M059J (cell line): ENCODE measurements at places on chromosomes 3 and 15.

DNA sequence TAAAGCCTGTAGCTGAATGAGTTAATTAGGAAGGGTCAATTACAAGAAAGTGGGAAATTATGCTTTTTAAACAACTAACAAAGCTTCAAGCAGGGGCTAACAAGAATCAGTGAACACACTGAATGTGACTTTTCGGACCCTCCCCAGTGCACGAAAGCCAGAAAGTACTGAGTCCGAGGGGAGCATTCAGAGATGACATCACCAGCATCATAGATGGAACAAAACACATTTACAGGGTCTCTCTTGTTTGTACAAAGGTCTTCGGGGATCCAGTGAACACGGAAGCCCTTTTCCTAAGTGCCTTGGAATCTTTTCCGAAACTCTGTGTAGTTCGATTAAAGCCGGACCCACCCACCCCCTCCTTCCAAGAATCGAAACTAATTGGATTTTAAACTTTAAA, 829 bp downstream of the DCP1A start:
- peak; percentile 10 for DNase-seq

DNA sequence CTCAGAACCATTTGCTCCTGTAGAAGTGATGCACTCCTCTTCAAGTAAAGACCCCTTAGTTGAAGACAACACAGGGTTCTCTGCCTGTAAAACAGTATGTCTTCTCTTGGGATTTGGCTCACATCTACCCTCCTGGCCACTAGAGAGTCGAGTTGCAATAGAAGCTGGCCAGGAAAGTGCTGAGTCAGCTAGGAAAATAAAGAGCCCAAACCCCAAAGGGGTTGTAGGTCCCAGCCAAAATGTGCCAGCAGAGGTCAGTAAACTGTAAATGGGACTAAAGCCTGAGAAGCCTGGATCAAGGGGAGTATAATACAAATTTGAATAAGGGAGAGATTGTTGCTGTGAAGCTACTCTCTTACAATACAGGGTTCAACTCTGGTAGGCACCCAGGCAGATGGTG, 37.2 kb upstream of the THBS1 start:
- no peak for DNase-seq

- peak; percentile 89 for DNase-seq
These were observed 220.9 kb upstream of the NANOGP8 start for GRCh38 chr15:35305946-35306345.

DNA sequence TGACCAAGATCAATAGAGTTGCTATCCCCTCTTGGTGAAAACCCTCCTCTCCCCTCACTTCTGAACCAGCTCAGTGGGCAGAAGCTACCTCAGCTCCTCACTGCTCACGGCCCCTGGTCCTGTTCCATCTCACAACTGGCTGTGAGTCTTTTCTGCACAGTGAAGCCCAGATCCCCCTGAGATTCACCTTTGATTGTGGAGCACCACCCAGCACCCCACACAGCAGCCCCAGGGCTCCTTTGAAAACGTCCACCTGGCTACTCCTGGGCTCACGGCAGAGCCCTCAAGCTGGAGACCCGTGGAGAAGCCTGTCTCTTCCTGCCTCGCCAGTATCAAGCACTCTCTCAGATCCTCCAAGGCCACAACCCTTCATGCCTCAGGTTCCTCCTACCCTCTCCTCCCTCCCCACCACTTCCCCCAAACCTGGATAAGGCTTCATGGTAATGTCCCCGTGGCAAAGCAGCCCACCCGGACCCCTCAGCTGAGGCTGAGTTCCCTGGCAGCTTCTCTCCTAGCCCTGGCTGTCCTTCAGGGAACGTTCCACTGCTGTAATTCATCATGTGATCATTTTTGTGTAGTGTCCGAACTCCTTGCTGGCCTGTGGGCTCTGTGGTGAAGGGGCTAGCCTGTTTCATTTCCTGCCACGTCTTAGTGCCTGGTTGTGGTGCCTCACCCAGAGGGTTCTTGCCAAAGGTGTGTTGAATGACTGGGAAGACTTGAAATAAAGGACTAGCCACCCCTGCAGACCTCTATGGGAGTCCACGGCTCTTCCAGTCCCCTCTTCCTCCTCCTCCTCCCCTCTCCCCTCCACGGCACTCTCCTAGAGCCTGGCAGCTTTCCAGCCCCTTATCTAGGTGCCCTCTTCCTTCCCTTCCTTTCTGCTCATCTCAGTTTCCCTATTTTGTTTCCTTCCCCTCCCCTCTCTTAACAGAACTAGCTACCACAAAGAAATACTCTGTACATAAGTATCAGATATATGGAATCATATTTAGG, 44.5 kb downstream of the KY start:
- DNase-seq, result peak; percentile 14

DNA sequence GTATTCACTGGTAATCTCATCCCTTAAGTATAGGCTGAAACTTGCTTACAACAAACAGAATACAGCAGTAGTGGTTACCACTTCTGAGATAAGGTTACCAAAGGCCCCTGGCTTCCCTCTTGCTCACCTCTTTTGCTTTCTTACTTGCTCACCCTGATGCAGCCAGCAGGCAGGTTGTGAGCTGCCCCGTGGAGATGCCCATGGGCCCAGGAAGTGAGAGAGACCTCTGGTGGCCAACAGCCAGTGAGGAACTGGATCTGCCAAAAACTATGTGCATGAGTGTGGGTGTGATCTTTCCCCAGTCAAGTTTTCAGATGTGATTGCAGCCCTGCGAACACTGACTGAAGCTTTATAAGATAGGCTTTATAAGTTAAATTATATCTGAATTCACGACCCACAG, 48.7 kb downstream of the NMNAT3 start:
- DNase-seq, result peak; percentile 40

- DNase-seq, result no peak
These were observed 241.6 kb downstream of the NLGN1 start for GRCh38 chr3:173639098-173639497.

- peak; percentile 86 for DNase-seq
These were observed 161.2 kb downstream of the ALCAM start for GRCh38 chr3:105527949-105528348.

DNA sequence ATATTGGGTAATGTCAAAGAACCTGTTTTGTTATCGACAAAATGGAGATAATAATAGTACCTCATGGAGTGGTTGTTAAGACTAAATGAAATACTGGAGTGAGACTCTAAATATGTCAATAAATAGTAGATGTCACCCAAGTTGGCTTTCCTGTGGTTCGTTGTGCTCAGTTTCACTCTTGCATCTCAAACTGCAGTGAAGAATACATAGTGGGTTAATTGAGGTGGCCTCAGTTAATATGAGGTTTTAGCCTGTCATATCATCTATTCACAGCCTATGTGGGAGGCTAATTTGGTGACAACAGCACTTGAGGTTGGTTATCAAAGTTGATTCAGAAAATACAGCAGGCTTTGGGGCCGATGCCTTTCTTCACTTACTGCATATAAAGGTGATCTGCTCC, 485.5 kb upstream of the SUCLG2 start:
- DNase-seq, result no peak

DNA sequence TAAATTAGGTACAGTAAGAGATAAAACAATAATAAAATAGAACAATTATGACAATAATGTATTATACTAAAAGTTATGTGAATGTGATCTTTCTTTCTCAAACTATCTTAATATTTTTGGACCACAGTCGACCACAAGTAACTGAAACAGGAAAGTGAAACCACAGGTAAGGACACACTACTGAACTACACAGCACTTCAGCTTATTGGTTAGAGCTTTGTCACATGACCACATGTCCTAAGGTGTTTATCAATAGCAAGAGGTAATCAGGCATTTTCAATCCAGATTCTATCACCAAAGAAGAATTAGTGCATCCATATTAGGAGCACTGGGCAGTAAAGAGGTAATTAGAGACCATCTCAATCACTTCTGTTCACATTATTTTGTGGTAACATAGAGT, 392.8 kb downstream of the RSL24D1 start:
- DNase-seq, result no peak

DNA sequence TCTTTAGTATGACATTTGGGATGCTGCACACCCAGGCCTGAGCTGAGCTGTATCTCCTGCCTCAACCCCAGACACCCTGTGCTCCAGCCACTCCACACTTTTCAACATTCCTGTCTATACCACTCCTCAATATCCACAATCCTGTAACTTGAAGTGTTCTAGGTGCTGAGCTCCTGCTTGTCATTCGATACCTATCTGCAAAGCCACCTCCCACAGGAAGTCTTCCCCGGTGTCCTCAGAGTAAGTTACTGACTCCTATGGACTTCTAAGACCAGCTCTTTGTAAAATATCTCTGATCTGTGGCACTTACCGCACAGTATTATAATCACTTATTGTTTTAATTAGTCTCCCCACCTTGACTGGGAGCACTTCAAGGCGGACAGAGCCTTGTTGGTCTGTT, 1.2 kb upstream of the CAV3 start:
- no peak for DNase-seq

- DNase-seq, result no peak
These were observed 328.5 kb downstream of the MECOM start for GRCh38 chr3:169334991-169335390.

- DNase-seq, result no peak
These were observed 12.5 kb downstream of the LPP start for GRCh38 chr3:188166441-188166840.

DNA sequence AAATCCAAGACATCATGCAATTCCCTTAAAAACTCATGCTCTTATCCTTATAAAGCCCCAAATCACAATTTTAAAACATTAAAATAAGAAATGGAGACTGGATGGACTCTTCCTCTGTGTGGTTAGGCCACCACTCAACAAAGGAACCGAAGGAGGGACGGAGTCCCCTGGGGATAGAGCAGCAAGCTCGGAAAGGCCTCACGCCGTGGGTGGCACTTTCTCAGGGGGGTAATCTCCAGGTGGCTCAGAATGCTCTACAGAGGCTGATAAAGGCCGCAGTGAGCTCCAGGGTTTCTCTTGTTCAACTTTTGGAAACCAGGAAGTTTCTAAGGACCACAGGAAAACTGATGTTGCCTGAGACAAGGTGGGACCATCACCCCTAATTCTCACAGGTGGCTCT, 23.2 kb downstream of the CCR9 start:
- DNase-seq, result no peak

DNA sequence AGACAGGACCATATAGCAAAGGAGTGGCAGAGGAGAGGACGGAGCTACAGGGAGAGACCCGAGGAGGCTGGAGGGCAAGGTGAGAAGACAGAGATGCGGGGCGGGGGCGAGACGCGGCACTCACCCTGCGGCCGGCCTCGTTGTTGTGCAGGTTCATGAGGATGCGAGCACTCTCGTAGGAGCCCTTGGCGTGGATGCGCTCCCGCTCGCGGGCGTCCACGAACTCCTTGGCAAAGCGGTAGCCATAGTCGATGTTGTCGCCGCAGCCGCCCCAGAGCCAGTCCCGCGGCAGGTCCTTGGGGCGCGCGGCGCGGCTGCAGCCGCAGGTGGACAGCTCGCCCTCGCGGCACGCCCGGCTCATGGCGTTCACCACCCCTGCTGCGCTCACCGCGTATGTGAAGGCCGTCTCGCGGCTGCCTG, 12.9 kb downstream of the WNT5A start:
- DNase-seq, result no peak

- no peak for DNase-seq
These were observed 56.8 kb downstream of the TFG start for GRCh38 chr3:100766069-100766468.
